H7 (cell line): ENCODE measurements at places on chromosomes 16 and 17.

DNA sequence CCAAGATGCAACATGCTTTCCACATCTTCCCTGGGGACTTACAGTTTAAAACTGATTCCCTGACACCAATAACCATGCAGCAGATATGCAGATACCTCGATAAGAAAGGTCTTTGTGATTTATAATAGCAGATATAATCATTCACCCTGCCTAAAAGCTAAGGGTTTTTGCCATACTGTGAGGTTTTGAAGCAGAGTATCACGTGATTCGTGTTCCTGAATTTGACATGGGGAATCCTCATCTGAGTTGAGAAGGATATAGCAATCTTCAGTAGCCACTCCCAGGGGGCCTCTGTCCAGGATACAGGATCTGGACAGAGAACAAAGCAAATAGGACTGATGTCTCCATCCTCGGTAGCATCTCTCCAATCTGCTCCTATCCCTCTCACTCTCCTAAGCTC lies 79.1 kb upstream of the SDK2 start:
- DNase-seq, result no peak

DNA sequence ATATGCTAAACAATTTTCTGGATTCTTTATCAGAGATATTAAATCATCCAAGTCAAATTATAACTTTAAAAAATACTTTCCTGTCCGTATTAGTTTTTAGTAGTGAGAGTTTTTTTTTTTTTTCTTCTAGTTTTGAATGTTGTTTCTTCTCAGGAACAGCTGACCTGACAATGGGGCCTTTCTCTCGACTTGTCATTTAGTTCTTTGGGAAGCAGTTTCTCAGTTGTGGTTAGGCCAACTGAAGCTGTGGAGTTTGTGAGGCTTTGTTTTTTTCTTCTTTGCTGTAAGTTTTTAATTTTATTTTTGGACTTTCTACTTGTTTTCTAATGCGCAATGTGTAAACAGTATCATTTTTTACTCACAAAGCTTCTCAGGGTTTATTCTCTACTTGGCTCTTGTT lies 140.8 kb downstream of the FTO start:
- no peak for DNase-seq

- no peak for DNase-seq
Observed at GRCh38 chr17:55040611-55041010, 72.0 kb downstream of the STXBP4 start.

DNA sequence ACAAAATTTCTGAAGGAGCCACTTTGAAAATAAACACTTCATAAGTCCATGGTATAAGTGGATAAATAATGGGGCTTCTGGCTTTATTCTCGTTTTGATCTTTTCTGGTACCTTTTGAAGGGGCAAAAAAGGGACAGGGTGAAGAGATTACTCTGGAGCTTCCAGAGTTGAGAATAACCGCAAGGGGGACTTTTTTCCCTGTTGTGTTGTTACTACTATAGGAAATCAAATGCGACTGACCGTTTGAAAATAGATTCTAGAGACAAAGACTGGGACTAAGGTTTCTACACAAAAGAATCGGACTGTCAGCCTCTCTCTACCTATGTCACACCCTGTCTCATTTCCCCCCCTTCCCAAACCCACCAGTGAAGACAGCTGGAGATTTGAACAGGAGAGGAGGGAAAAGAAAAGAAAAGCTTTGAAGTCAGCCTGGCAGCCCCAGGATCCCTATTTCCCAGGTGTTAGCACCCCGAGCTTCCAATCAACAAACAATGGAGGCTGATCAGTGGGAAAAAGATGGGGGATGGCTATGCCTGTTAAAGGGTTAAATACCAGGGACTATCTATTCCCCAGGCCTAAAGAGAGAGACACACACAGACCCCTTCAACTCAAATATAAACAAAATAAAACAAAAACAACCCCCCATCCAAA lies 8.4 kb downstream of the HOXB4 start:
- no peak for DNase-seq

DNA sequence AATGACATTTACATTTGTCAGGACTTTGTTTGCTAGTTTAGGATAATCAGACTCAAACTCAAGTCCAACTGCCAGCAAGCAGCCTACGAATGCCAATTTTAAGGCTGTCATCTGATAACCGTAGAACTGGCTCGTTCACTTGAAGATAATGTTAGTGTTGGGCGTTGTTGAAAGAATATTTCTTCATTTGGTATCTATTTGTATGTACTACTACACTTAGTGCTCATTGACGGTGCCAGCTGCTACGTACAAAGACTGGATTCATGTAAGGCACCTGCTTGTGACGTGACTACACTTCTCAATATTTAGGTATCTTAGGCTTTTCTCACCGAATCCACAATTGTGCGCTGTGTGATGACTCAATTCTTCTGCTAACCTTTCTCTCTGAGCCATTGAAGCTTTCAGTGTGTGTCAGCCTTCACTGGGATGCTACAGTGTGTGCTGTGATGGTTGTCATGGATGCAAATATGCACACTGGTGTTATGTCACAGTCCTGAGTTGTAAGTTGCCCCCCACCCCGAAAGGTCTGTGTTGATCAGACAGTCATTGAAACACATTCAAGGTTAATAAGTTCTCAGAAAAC lies 5.7 kb downstream of the ATP2C2 start:
- DNase-seq, result no peak
